Brain (organoid and tissue), 16 donors: ENCODE measurements at places on chromosomes 5 and 9.

GRCh38 chr5:15446552-15446951 is 53.4 kb upstream of the FBXL7 start:
- DNase-seq: no peak

- DNase-seq: no peak
Observed at GRCh38 chr5:153907170-153907775, 131.4 kb downstream of the FAM114A2 start.

DNA sequence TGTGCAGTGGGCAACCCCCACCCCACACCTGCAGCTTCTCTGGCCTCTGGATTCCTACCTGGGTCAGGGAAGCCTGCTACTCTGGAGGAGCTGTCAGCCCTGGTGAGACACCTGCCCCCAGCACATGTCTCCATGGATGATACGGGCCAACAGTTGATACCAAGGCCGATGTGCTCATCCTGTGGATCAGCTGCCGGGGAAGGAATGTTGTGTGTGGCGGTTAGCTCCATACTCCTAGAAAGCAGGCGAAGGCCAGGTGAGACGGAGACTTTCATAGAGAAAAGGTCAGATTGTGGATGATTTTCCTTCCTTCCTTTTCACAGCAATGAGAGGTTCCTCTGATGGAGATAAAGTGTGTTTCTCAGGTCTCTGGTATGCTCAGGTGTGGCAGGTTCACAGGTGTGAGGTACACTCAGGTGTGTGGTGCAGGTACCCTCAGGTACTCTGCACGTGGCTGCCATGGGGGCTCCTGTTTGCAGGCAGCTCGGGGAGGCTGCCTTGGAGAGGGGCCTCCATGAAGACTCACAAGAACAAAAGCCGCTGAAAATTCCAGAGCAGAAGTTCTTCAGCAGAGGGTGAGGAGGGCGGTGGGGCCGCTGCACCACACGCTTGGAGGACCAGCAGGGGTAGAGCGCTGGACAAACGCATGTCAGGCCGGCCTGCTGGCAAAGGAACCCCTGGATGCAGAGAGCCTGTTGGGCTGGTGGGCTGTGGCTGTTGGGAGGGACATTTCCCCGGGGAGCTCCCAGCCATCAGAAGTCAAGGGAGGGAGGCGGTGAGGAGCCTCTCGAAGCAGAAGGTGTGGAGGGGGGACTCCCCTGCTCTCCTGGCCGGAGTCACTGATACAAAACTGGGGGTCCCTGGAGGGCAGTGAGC is 5.1 kb upstream of the AHRR start:
- DNase-seq: no peak

GRCh38 chr9:95791286-95791685 is 84.2 kb upstream of the ERCC6L2 start:
- no peak for DNase-seq
